Left renal pelvis (tissue), 4 donors: ENCODE measurements at places on chromosomes 1 and 21.
A peak's percentile ranks its signal among the peaks of the same experiment; 100 is the strongest.

DNA sequence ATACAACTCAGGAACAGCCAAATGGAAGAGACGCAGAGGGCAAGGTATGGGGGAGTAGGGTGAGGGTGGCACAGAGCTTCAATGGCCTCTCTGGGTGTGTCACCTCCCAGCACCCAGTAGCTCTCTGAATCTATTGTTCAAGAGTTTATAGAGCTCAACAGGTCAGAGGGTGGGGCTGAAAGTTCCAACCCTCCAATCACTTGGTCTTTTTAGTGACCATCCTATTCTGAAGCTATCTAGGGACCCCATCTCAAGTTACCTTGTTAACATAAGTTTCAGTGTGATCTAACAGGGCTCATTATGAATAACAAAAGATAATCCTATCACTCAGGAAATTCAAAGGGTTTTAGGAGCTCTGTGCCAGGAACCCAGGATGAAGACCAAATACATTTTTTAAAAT lies 31.2 kb upstream of the ZNF697 start:
- DNase-seq, result no peak

DNA sequence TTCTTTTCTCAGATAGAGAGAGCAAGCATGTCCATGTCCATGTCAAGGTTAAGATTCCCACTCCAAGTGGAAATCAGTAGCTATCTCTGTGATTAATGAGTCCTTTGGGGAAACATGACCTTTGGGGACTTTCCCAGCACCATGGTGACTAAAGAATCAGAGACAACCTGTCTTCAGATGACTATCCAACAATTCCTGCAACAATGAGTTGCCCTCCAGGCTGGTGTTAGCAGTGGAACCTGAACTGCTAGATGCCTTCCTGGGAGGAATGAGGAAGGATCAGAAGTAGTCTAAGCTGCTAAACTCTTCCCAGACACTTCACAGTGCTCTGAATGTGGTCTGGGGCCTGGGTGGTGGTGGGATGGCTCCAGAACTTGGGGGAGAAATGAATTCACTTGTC lies 6.5 kb downstream of the S100A9 start:
- no peak for DNase-seq

DNA sequence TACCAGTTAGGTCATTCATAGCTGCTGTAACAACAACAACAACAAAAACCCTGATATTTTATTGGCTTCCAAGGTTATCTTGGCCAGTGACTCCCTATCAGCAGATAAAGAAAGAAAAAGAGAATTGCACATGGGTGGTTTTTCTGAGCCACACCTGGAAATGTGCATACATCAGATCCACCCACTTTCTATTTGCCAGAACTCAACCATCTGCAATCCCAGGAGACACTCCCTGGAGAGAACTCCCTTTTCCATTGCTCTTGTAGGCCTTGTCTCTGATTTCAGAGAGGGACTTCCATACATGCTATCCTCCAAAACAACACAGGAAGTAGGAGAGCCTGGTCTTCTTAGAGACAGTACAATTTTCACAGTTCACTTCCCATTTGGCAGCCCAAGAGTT lies 74.9 kb upstream of the ZC3H11B start:
- DNase-seq, result no peak

GRCh38 chr1:29470788-29471119 lies 234.4 kb downstream of the PTPRU start:
- DNase-seq, result no peak

DNA sequence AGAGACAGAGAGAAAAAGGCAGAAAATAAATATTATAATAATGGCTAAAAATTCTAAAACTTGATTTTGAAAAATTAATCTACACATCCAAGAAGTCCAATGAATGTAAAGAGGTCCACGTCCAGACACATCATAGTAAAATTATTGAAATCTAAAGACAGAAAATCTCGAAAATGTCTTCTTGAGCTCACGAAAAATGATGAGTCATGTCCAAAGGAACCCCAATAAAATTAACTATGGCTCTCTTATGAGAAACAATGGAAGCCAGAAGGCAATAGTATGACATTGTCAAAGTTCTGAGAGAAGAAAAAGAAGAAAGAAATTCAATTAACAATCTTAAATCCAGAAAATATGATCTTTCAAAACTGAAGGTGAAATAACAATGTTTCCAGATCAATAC lies 84.6 kb downstream of the LRRIQ3 start:
- DNase-seq, result no peak

GRCh38 chr1:145922266-145922665 lies 3.7 kb upstream of the PEX11B start:
- DNase-seq, result no peak

GRCh38 chr21:42156690-42157605 lies 62.0 kb upstream of the ABCG1 start:
- DNase-seq, result no peak

DNA sequence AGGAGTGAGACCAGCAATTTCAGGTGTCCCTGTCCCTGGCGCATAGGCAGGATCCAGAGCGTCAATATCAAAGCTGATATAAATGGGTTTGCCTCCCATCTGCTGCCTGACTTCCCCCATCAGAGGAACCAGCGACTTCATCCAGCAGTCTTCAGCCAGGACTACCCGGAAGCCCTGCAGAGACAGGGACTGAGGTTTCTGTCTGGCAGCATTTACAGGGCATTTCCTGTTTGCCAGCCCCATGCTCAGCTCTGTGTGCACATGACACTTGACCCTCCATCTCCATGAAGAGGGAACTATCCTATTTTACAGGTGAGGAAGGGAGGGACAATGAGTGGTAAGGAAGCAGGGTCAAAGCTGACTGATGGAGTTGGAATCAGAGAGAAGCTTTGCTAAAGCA lies 7.2 kb downstream of the AGMAT start:
- no peak for DNase-seq

- no peak for DNase-seq
These were observed 589.6 kb downstream of the NPHP4 start for GRCh38 chr1:5402618-5403017.

- no peak for DNase-seq
These were observed 90.1 kb downstream of the TNFSF18 start for GRCh38 chr1:172960454-172961208.

- DNase-seq, result no peak
These were observed 57.6 kb downstream of the NFIA start for GRCh38 chr1:61139775-61140549.

- DNase-seq, result peak; percentile 69
These were observed 1.7 kb upstream of the SORT1 start for GRCh38 chr1:109399326-109399957.

GRCh38 chr1:54408147-54409066 lies 2.2 kb upstream of the SSBP3 start:
- no peak for DNase-seq

- no peak for DNase-seq
These were observed 16.6 kb upstream of the ELOA start for GRCh38 chr1:23726686-23727085.

DNA sequence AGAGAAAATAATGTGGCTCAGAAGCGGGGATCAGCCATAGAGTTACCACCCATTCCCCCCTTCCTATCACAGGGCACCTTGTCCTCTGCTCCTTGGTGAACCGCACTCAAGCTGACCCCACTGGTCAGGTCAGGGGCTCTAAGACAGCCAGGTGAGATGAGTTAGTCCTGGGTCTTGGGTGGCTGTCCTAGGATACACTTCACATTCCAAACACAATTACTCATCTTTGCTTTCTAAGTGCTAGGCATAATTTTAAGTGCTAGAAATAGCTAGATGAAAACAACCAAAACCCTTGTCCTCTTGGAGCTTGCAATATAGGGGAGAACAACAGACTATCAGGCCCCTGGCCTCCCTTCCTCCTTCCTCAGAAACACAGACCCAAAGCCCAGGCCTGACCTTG lies 7.8 kb upstream of the MUTYH start:
- DNase-seq, result no peak

DNA sequence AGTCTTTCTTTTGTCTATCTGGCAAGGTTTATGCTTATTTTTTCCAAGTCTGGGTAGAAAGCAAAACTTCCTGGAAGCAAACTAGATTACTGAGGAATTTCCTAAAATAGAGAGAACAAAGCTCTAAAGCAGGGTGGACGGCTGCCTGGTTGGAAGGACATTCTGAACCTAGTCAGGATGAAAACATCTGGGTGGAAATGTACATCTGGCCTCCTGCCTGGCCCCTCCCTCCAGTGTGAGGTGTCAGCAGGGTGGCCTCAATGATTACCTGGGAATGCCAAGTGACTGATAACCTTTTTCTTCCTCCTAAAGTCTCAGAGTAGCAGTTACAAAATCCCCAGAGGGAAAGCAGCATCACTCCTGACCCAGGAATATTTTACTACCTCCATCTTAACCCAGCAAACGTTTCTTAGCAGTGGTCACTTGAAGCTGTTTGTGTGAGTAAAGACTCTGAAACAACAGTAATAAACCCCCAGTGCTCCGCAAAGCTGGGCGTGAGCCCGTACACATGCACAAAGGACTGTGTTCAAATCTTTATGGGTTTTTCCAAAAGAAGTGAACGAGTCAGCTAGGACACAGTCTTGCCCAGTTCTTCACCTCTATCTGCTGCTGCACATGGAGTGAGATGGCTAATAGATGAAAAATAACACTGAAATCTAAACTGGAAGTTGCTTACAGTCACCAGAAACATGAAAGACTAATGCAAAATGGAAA lies 18.9 kb downstream of the ANGPTL7 start:
- no peak for DNase-seq

- peak; percentile 50 for DNase-seq
These were observed 80.6 kb upstream of the SLFNL1 start for GRCh38 chr1:41101950-41102607.

DNA sequence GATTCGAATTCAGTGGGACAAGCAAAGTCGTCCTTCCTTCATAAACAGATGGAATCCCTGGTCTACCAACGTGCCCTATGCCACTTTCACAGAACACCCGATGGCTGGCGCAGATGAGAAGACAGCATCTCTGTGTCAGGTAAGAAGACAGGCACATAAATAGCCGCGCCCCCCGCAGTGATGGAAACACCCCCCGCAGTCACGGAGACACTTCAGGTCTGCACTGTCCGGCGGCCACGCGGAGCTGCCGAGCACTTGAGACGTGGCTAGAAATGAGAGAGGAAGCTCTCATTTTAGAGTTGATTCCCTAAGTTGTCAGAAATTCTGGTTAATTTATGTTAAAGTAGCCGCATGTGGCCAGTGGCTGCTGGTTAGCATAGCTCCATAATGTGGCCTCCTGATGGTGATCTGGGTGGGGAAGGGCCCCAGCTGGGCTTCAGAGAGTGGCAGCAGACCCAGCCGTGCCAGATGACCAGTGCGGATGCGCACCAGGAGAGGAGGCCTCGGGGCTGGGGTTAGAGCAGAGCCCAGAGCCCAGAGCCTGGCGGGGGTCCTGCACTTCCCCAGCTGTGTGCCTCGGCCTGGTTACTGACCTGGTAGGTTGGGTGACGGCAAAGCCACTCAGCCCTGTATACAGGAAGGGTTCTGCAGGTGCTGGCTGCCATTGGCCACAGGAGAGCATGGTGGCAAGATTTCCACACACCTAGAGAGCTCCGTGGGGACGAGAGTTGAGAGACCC lies 2.9 kb downstream of the TPRG1L start:
- no peak for DNase-seq

DNA sequence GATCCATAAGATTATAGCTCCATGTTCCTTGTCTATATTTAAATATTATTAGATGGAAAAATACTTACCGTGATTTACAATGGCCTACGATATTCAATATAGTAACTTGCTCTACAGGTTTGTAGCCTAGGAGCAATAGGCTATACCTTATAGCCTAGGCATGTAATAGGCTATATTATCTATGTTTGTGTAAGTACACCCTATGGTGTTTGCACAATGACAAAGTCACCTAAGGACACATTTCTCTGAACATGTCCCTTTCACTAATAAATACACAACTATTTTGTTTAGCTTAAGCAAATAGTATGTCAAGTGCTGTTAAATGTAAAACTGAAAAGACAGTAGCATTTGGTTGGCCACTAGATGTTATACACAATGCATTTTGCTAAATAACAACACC lies 248.9 kb upstream of the ADGRL4 start:
- DNase-seq, result no peak

GRCh38 chr1:10693497-10694273 lies 102.8 kb downstream of the CASZ1 start:
- DNase-seq, result no peak

- no peak for DNase-seq
These were observed 31.5 kb downstream of the PAPPA2 start for GRCh38 chr1:176494436-176494835.

DNA sequence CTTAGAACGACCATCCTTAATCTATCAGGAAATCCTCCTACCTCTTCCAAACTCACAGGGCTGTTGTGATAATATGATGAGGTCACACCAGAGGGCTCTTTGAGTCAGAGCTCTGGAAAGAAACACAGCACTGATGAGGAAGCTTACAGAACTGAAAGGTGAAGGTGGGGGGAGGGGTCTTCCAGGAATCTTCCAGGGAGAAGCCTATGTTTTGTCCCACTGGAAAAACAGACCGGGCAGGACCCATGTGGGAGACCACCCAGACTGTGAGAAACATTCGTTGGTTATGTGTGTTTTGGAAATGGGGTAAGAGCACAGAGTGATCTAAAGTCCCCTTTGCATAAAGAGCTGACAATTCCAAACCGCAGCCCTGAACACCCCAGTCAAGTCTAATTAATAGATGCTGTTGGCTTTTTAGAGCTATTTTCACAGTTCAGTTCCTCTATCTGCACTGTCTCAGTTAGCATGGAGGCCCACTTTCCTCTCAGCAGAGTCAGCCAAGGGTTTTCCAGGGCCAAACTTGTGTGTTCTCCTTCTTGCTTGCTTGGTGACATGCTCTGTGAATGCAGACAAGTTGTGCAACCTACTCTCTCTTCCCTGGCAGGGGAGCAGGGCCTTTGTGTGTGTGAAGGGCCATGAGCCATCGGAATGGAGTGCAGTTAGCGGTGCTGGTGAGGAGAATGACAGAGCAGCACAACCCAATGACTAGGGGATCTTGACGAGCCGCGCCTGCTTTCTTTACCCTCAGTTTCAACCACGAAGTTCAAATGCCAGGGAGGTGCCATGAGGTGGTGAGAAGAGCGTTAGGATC lies 12.3 kb downstream of the PHLDA3 start:
- DNase-seq, result no peak

DNA sequence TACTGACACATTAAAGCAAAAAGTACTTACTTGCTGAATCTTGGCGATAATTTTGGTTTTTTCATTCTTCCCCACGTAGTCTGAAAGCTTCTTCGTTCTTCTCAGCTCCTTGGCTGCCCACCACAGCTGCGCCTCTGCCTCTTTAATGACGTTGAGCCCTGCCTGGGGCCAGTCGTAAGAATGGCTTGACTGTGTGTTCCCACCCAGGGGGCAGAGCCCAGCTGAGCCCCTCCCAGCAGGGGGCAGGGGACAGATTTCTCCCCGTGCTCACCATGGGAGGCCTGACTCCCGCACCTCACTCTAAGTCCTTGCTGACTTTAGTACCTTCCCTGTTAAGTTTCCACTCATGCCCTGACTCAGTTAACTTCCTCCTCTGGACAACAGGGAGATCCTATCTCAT lies 9.0 kb downstream of the CFAP298 start:
- DNase-seq, result no peak

DNA sequence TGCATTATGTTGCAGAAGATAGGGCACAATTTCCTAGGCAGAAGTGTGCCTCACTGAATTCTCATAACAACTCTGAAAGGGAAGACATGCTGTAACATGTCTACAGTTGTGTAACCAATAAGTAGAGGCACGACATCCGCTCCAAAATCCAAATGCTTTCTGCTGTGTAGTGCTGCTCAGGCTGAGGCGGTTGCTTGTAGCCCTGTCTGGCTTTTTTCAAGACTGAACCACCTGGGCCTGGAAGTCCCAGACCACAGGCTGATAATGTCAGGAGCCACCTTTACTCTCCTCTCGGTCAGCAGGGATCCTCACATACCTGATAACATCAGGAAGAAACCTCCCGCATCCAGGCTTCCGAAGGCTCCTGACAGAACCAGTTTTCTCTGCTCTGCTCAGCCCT lies 10.9 kb downstream of the AKNAD1 start:
- no peak for DNase-seq
